ENCODE measurements at places on chromosomes 11 and 22. TPM values are rescaled to one million over a fixed set of nuclear protein-coding genes. Genes with fewer than 3 reads are reported as not detected.

- peaks cover 42% of the 10 kb centered on the region for H3K4me1 ChIP-seq
- H3K27me3 ChIP-seq: no peaks in the 10 kb centered on the region
- peak overlapping the region; percentile 99 for H3K4me3 ChIP-seq
- H3K36me3 ChIP-seq: peaks cover 5% of the 10 kb centered on the region
- H3K27ac ChIP-seq: peak overlapping the region; percentile 100
- no peak for DNase-seq
Observed at GRCh38 chr22:40855979-40856512, 393 bp downstream of the ST13 start.

DNA sequence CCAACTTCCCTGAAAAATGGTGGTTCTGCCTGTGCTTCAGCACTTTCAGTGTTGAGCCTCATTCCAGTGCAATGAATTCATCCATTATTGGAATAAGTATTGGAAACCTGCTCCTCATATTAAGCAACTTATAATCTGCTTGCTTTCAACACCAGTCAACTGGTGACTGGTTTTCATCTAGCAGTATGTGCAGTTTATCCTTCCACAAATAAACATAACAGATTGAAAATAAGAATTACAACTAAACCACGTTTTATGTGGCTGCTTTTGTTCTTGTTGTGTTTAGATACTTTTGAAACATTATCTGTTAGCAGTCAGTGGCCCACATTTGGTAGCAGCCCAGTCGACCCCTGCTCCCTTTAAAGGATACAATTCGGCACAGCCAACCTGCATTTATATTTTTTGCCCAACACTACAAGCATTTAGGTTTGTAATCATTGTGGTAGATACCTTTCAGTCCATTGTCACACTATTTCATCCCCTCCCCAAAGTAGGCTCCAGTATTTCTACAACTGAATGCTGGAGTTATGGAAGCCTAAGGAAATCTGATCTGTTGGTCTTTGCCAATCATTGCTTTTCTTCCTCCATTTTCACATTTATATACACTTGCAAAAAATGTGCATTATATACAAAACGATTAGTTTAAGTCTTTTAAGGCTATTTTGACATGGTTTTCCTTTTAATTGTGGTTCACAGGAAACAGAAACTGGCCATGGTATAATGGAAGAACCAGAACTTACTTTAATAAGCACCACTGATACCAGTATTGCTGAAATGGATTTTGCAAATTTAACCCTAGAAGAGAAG lies 13.1 kb downstream of the TAF1D start:
- H3K27me3 ChIP-seq: no peaks in the 10 kb centered on the region
- DNase-seq: no peak
- H3K36me3 ChIP-seq: peaks cover 38% of the 10 kb centered on the region
- H3K4me1 ChIP-seq: peaks cover 16% of the 10 kb centered on the region
- H3K27ac ChIP-seq: peak overlapping the region; percentile 51

DNA sequence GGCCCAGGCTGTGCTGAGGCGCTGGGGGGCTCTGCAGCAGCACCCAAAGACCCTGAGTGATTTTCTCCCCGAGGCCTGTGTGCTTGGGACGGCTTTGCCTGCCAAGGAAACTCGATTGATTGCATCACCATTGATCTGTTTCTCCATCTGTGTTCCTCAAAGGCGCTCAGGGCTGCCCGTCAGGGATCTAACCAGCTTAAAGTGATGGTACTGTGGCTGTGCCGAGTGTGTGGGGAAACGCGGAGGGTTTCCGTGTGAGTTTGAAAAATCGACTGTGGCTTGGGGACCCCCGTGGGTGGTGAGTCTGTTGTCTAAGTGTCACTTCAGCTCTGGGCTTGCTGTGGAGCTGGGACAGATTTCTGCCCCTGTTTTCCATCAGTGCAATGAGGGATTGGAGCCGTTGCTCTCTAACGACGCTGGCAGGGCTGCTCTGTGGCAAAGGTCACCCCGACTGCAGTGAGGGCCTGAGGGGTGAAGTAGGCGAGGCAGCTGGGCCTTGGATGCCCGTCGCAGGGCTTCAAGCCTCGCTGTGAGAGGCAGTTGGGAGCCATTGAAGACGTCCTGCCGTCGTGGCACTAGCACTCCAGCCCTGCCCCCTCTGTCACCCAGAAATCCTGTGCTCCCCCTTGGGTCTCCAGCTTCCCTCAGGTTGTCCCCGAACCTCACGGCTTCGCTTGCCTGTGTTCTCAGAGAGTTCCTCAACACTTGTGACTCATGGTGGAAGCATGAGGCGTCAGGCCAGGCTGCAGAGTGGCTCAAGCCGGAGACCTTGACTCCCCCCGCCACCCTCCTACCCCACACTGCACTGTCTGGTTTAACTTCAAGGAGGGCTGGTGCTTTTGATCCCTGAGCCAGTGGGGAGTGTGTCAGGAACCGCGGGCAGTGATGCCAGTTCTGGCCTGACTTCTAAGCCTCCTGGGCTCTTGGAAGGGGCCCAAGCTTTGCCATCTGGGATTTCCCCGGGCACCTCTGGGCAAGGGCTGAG lies 21.8 kb downstream of the CACNA1I start:
- H3K27me3 ChIP-seq: peaks cover 17% of the 10 kb centered on the region
- no peaks in the 10 kb centered on the region for H3K36me3 ChIP-seq
- no peak for DNase-seq
- peaks cover 7% of the 10 kb centered on the region for H3K4me1 ChIP-seq
- H3K4me3 ChIP-seq: no peak overlapping the region

- H3K4me3 ChIP-seq: no peak overlapping the region
- H3K36me3 ChIP-seq: no peaks in the 10 kb centered on the region
- DNase-seq: no peak
- no peak overlapping the region for H3K27ac ChIP-seq
- no peaks in the 10 kb centered on the region for H3K4me1 ChIP-seq
- H3K27me3 ChIP-seq: peaks cover 23% of the 10 kb centered on the region
Observed at GRCh38 chr11:44017443-44018126, 30.2 kb upstream of the ACCSL start.

- H3K4me1 ChIP-seq: no peaks in the 10 kb centered on the region
- H3K36me3 ChIP-seq: no peaks in the 10 kb centered on the region
- no peaks in the 10 kb centered on the region for H3K27me3 ChIP-seq
- no peak overlapping the region for H3K4me3 ChIP-seq
- no peak for DNase-seq
Observed at GRCh38 chr11:12478743-12479142, 101.4 kb downstream of the PARVA start.

GRCh38 chr22:46660604-46661201 lies 40.5 kb downstream of the GRAMD4 start:
- H3K4me1 ChIP-seq: peaks cover 10% of the 10 kb centered on the region
- no peaks in the 10 kb centered on the region for H3K36me3 ChIP-seq
- no peaks in the 10 kb centered on the region for H3K27me3 ChIP-seq
- H3K4me3 ChIP-seq: no peak overlapping the region
- H3K27ac ChIP-seq: peak overlapping the region; percentile 56
- no peak for DNase-seq

- peaks cover 15% of the 10 kb centered on the region for H3K4me1 ChIP-seq
- H3K27me3 ChIP-seq: peaks cover 28% of the 10 kb centered on the region
- no peak overlapping the region for H3K4me3 ChIP-seq
- no peaks in the 10 kb centered on the region for H3K36me3 ChIP-seq
Observed at GRCh38 chr11:123265951-123266350, 70.9 kb upstream of the CLMP start.

DNA sequence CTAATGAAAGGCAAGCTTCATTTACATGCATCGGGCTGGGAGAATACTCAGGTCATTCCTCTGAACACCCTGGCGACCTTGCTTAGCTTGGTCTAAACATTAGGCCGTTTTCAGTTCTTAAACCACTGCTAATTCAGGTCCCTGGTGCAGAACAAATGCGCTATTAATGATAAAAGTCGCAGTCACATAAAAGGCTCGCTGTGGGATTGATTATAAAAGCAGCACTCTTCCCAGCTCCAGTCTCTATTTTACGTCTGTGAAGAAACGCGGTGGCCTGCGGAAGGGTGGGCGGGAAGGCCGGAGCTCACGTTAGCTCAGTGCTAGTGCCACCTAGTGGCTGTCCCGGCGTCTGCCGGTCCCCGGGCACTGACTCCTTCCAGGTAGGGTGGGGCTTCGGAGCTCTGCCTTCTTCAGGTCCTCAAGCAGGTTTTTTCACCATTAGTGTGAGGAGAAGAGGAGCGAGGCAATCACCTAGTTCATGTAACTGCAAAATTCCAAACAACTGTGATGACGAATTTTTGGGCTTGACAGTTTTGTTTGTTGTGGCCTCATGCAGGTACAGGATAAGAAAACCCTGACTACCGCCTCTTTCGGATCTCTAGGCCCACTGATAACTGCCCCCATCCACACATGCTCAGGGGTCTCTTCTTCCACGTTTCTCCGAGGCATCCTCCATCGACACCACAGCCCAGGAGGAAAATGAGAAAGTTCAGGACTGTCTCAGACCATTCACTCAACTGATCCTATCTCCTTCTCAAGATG lies 66.5 kb upstream of the CLMP start:
- peaks cover 13% of the 10 kb centered on the region for H3K4me1 ChIP-seq
- DNase-seq: peak; percentile 77
- H3K27ac ChIP-seq: no peak overlapping the region
- no peaks in the 10 kb centered on the region for H3K36me3 ChIP-seq

DNA sequence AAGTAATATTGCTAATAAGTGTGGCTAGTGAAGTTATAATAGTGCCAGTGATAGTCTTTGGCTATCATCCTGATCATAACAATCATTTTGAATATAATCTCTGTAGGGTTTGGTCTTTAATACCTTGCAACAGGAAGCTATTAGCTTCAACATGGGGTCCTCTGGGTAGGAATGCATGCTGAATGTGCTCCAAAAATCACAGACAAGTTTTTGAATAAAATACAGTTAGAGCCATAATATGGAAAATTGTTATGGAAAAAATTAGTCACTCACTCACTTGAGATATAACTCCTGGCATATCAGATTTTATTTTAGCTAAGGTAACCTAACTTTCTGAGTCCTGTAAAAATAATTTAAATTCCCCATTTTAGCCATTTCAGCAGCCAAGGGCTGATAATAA lies 95.4 kb upstream of the MTMR2 start:
- no peak overlapping the region for H3K4me3 ChIP-seq
- H3K36me3 ChIP-seq: peaks cover 10% of the 10 kb centered on the region
- H3K27ac ChIP-seq: no peak overlapping the region

DNA sequence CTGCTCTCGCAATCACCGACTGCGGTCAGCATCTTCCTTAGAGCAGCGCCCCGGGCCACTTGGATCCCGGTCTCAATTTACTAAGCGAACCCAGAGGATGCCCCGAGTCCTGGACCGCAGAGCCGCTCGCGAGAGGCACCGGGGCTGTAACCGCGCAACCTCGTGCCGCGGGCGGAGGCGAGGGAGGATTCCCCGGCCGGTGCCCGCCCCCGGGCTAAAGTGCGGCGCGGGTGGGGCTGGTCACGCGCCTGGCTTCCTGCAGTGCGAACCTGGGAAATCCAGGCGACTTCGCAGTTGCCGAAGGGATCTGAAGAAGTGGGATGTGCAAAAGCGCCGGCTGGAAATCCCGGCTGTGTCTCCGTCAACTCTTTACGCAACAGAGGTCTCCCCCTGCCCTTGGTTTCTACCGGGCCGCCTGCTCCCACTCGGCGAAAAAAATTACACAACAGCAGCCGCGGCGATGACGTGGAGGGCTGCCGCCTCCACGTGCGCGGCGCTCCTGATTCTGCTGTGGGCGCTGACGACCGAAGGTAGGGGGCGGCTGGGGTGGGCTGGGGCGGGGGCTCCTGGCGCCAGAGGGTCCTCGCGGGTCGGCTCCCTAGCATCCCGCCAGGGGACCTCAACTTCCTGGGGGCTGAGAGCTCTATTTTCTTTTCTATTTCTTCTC lies at the start of gene NCR3LG1:
Gene NCR3LG1 (plus strand): TSS at position 291 of the 667 bp plus-strand sequence. CDS start 170 bp downstream, at position 461.
- H3K4me3 ChIP-seq: peak within 1 kb of the TSS; percentile 91
- peaks cover 12% of the 10 kb centered on the region for H3K27me3 ChIP-seq
- peak; percentile 71 for DNase-seq
- peaks cover 12% of the 10 kb centered on the region for H3K36me3 ChIP-seq
- H3K27ac ChIP-seq: peak within 1 kb of the TSS; percentile 82

DNA sequence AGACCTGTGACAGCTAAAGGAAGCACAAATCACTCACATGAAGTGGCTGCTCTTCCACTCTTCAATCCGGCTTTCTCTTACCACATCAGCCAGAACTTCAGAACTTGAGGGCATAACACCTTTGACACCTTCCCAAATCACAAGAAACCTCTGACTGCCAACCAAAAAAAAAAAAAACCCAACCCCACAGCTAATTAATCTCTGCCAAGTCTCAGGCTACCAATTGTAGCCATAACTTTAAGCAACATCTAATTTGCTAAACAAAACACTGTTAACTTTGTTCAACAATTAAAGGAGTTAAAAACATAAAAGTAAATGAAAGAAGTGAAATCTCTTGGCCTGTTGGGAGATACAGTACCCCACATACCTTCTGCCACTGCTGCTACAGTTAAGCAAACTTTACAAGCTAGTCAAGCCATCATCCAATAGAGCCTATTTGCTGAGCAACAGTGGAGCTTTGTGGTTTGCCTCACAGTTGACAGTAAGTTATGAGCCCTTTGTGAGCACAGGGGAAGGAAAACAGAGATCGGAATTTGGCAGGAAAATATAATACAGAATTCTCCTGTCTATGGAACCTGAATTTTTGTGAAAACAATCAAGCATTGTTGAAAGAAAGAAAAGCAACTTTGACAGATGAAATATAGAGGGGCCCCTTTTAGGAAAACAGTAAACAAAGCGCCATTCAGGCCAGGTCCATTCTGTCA lies at the start of gene SOX6:
Gene SOX6 (minus strand): TSS at position 490 of the 704 bp plus-strand sequence. CDS start 15,298 bp downstream, outside the sequence.
- no peak within 1 kb of the TSS for H3K27ac ChIP-seq
- no peak for DNase-seq
- H3K27me3 ChIP-seq: no peaks in the 10 kb centered on the region
- H3K4me1 ChIP-seq: no peaks in the 10 kb centered on the region
- no peaks in the 10 kb centered on the region for H3K36me3 ChIP-seq
- H3K4me3 ChIP-seq: no peak within 1 kb of the TSS

DNA sequence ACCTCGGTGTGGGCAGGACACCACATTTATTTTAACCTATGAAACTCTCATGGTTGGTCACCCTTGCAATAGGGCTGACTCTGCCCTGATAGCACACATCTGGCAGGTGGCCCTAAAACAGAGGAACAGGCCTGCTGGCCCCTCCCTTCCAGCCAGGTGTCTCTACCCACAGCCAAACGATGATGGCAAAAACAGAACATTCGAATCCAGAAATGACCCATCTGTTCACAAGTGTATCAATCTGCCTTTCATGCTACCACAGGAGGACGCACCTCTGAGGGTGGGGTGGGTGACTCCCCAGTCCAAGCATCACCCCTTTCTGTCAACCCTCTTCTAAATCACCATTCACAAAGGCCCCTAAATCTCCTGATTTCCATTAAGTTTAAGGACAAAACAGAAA lies 118.1 kb downstream of the ETS1 start:
- peak overlapping the region; percentile 88 for H3K27ac ChIP-seq
- DNase-seq: no peak
- peaks cover 91% of the 10 kb centered on the region for H3K4me1 ChIP-seq

Gene B3GAT1
- total RNA-seq: 0.60 TPM

Gene OVOL1
- total RNA-seq: 0.14 TPM

Gene WBP2NL
- total RNA-seq: 2.6 TPM

Gene SYCE3
- total RNA-seq: 1.1 TPM

Gene OR8D4
- not detected for total RNA-seq

Gene OR4A16
- not detected for total RNA-seq

Gene OR51E2
- total RNA-seq: not detected

Gene CYTH4
- 157 TPM for total RNA-seq

Gene INCENP
- 142 TPM for total RNA-seq

Gene CALCA
- not detected for total RNA-seq

Measured in activated naive CD8-positive, alpha-beta T cell treated with anti-CD3 and anti-CD28 coated beads, Interleukin-2, amount 10 ng/mL, durations not matched to agents 7 days and 5 days (primary cell).